ENCODE measurements at places on chromosomes 12 and 14.

DNA sequence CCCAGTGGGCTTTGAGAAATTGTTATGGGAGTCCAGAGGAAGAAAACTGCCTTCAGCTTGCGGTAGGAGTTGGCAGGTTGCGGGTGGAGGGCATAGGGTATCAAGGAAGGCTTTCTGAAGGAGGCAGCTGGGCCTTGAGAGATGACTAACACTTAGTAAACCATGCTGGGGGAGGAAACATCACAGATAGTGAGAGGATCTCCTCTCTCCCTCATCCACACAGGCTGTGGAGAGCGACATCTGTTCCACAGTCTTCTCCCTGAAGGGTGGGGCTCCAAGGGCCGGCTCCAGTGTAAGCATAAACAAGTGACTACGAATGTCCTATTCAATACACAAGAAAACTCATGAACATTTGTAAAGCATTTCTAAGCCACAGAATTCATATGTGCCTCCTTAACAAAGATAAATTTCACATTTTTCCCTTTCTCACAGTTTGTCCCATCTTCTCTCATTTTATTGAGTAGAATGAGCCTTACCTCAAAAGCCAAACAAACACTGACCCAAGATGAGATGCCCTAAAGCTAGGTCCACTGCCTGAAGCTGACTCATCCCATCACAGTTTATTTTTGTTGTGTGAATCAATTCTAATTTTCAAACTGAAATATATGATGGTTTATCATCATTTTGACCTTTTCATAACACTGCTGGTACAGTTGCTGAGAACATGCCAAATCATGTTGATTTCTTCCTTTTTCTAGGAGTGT lies 227.9 kb downstream of the SLC25A21 start:
- DNase-seq = peak; percentile 47

GRCh38 chr14:61698206-61698980 lies 3.1 kb downstream of the HIF1A start:
- DNase-seq = peak; percentile 60

- no peak for DNase-seq
Observed at GRCh38 chr12:1917172-1918070, 1.0 kb downstream of the CACNA2D4 start.

GRCh38 chr12:122308811-122309210 lies 42.5 kb upstream of the VPS33A start:
- no peak for DNase-seq

DNA sequence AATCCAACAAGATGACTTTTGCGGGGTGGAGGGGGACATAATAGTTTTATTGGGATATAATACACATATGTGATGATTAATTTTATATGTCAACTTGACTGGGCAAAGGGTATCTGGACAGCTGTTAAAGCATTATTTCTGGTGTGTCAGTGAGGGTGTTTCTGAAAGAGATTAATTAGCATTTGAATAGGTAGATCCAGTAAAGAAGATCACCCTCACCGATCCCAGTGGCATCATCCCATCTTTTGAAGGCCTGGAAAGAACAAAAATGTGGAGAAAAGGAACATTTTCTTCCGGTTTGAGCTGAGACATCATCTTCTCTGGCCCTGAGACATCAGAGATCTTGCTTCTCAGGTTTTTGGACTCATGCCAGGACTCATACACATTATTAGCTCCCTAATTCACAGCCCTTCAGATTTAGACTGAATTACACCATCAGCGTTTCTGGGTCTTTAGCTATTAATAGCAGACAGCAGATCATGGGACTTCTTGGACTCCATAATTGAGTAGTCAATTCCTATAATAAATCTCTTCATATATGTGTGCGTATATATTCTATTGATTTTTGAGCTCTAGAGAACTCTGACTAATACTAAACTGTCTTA lies 283.6 kb downstream of the PCNX1 start:
- DNase-seq = peak; percentile 20

DNA sequence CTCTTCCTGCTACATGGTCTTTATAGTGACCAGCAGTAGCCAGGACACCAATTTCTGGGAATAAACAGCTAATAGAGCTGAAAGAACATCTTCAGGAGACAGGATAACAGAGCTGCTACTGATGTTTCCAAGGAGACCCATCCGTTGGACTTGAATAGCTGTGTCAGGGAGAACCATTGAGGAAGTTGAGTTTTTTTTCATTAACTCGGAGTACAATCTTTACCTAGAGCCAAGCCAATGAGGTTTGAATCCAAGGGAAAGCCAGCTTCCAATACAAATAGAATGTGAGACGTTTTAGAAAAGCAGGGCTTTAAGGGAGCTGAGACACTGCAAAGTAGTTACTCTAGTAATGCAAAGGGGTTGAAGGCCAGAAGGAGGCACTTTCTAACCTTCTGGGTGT lies 136.1 kb upstream of the FRMD6 start:
- DNase-seq = no peak

GRCh38 chr14:35557221-35557747 lies 23.3 kb downstream of the INSM2 start:
- no peak for DNase-seq

DNA sequence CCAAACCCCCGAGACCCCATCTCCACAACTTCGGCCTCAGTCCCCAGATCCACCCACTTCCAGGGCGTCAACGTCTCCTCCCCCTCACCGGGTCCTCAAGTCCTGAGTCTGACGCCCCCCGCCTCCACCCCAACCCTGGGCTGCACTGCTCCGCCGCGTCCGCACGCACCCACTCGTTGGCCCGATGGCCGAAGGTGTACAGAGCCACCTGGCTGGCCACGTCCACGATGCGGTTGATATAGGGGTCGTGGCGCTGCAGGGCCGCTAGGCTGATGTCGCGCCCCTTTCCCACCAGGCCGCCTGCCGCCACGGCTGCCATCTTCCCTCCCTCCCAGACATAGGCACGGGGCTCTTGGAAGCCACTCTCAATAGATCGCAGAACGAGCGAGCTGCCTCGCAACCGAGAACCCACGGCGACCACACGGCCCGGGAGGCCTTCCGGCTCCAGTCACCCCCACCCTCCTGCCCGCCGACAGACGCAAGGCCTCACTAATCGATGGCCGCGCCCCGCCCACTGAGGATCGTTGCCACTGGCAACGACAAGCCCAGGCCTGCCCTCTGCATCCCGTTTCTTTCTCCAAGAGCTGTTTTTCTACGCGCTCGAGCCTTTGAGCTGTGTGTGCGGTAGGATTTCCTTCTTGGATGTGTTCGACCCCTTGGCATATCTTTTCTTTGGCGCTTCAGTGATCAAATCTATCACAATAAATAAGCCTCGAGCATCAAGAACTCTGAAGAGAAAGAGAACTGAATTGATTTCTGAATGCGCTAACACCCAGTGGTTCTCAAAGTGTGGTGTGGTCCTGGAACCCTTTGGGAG lies at the start of gene DCP1B:
TSS of gene DCP1B (minus strand) at position 345 of the 817 bp plus-strand sequence. CDS start at position 319, 26 bp downstream.
- DNase-seq = peak; percentile 99

DNA sequence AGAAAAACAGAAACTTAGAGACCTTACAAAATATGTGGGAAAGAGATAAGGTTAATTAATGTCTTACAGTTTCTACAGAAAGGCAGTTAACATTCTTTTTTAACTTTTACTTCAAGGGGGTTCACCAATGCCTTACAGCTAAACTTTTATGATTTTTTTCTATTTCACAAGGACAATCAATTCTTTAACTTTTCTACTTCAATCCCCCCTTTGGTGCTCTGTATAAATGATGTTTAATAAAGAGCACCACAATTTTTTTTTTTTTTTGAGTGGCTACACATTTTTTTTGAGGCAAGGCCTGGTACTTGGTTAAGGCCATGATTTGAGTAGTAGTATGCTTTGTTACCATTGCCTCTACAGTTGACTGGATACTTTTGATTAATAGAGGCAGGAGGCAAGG lies 279.6 kb downstream of the PRKD1 start:
- no peak for DNase-seq

DNA sequence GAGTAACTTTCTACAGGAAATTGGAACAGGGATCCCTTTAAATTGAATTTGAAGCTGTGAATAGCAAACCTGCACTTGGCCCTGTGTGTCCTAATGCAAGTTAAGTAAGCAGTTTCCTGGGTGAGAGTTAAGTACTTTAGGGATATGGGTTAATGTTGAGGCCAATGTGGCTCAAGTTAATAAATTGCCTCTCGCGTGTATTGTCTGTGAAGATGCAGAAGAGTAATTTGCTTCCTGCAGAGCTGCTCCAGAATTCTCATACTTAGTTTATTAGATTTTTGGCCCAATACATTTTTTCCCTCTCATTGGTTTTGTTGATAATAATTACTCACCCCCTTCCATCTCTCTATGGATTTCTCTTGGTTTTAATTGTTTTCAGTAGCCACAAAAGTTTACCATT lies 86.5 kb downstream of the SLC25A47 start:
- DNase-seq = no peak

- DNase-seq = no peak
Observed at GRCh38 chr14:93008381-93008780, 85.4 kb downstream of the CHGA start.

GRCh38 chr12:57489157-57489641 lies 1.3 kb downstream of the MARS1 start:
- peak; percentile 23 for DNase-seq

- no peak for DNase-seq
Observed at GRCh38 chr14:63496837-63497400, 46.3 kb downstream of the PPP2R5E start.

DNA sequence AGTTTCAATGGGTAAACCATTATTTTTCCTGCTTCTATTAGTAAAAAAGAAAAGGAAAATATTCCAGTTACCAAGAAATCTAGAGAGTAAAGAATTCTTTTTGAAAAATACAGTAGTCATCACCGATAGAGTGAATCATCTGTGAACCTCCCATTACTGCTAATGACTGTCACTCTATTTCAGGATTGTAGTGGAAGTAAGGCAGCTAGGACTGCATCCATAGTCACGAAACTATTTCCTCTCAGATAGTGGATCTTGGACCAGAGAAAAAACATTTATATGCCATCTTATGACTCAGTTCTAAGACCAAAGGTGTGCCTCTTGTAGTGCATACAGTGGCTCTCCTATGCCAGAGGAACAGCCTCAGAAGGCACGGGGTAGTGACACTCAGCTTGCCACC lies 173.9 kb upstream of the PLEKHA5 start:
- DNase-seq = no peak

DNA sequence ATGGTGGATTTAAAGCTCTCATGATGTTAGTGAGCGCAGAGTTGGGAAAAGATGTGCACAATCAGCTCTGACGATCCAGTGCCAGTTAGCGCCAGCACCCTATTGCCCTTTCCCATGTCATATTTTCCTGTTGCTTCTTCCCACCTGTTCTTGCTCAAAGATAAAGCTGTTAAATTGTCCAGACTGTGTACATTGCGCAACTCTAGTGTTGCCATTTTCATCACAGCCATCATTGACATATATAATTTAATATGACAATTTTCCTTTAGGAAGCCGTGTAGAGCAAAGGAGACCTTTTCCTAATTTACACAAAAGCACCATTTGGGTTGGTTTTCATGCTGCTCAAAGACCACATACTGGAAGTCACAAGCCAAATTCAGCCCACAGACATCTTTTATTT lies 5.7 kb upstream of the C12orf42 start:
- DNase-seq = no peak

- DNase-seq = no peak
Observed at GRCh38 chr12:11564984-11565651, 84.4 kb upstream of the ETV6 start.

DNA sequence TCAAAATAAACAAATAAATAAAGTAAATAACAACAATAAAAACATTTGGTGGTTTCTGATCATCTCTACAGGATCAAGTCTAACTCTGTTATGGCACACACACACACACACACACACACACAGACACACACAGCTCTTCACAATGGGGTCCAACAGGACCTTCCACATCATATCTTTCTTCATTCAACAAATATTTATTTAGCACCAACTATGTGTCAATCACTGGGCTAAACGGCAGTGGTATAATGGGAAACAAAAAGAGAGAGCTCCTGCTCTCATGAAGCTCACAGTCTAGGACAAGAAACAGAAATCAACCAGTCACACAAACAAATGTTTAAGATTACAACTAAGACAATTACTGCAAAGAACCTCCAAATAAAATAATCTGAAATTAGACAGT lies 9.3 kb downstream of the PPP1R13B start:
- DNase-seq = no peak

DNA sequence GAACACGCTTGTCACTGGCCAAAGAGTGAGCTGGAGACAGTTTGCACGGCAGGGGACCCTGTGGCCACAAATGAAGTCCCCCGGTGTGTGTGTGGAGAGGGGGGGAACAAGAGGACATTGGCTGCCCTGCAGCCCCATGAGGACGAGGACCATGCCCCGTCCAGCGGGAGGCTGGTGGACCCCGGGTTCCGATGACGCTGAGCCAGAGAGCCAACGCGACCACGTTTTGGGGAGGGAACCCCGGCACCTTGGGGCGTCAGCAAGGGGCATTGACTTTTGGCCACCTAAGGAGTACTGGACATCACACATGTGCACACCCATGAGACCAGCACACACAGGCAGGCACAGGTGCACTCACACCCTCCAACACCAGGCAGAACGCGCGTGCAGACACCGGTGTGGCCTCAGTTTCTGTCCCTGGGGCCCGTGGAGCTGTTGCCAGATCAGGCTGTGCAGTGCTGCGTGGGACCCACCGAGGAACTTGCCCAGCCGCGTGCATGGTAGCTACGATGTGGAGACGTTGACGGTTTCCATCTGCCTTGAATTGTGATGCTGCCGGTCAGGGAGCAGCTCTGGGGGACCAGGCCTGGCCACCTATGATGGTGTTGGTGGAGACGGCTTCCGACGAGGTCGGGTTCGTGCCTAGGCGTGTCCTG lies 26.5 kb downstream of the NOC4L start:
- DNase-seq = no peak

GRCh38 chr14:59321626-59321949 lies 133.1 kb downstream of the DAAM1 start:
- no peak for DNase-seq

GRCh38 chr12:98740751-98741150 lies 95.7 kb downstream of the APAF1 start:
- no peak for DNase-seq

DNA sequence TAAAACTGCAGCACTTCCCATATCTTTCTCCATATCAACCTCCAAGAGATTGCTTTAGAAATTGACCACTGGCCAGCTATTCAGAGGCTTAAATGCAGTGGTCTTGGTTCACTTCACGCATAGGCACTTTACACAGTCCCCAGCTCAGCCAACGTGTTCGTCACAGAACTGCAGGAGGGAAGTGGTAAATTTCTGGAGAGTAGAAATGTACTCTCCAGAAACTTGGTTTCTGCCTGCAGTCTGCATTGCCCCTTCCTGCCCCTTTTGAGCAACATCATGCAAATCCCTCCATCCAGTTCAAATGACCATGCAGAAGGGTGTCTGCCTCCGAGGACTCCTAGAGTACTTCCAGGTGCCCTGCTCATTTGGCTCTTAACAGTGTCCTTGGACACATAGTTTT lies 42.7 kb upstream of the NEDD1 start:
- DNase-seq = no peak

GRCh38 chr12:26255893-26256645 lies 60.7 kb downstream of the SSPN start:
- no peak for DNase-seq

GRCh38 chr12:29343022-29343799 lies 37.8 kb downstream of the ERGIC2 start:
- DNase-seq = peak; percentile 52

- DNase-seq = peak; percentile 2
Observed at GRCh38 chr12:123807670-123808069, 45.6 kb downstream of the DNAH10 start.

- no peak for DNase-seq
Observed at GRCh38 chr14:103313704-103314103, 20.3 kb upstream of the EIF5 start.

- no peak for DNase-seq
Observed at GRCh38 chr12:45561488-45561887, 168.0 kb upstream of the ARID2 start.

GRCh38 chr14:92613008-92613658 lies 99.6 kb downstream of the RIN3 start:
- DNase-seq = peak; percentile 20

All from choroid plexus epithelial cell (primary cell).